MCF 10A (cell line): ENCODE measurements at places on chromosomes 2 and 18. TPM values are rescaled to one million over a fixed set of nuclear protein-coding genes. Genes with fewer than 3 reads are reported as not detected.

DNA sequence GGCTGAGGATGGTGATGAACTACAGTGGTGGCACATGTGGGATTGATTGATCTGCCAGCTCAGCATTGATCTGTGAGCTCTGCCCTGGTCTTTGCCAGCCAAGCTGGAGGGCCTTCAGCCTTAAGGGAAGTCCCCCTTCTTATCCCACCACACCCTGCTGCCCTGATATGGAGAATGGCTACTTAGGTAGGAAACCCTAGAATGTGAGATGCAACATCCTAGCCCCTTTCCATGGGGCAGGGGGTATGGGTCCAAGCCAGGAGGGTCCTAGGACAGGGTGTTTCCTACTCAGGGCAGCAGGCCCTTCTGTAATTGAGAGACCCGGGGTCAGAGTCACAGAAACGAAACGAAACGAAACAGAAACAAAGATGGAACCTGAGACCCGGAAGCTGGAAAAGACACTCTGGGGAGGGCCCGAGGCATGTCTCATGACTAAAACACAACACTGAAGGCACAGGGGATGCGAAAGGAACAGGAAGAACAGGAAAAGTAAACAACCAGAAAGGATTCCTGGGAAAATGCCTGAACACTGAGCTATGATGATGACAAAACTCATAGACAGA lies 16.9 kb upstream of the SULT1C2 start:
- peak; percentile 13 for DNase-seq

UGT1A4 gene
- total RNA-seq: 0.12 TPM in 1 of 2 replicates, not detected in the other

- DNase-seq: peak; percentile 24
Measured at GRCh38 chr2:55269645-55269990, 587 bp upstream of the MTIF2 start.

POTEI gene
- total RNA-seq: not detected in 2 replicates

DNA sequence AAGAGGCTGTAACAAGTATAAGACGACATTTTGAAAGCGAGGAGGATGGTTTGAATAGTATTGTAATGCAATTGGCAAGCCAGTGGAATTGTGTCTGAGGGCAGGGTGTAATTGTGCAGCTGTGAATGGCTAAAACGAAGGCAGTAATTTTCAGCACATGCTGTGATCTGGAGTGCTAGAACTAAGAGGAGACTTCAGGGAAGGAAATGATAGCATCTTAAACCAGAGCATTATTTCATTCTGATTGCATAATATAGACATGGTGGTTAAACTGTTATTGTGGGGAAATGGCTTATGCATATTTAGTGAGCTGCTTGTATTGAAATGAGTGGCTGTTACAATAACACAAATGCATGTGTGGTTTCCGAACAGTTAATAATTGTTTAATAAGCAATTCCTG lies 36.3 kb downstream of the THSD7B start:
- DNase-seq: no peak

DNA sequence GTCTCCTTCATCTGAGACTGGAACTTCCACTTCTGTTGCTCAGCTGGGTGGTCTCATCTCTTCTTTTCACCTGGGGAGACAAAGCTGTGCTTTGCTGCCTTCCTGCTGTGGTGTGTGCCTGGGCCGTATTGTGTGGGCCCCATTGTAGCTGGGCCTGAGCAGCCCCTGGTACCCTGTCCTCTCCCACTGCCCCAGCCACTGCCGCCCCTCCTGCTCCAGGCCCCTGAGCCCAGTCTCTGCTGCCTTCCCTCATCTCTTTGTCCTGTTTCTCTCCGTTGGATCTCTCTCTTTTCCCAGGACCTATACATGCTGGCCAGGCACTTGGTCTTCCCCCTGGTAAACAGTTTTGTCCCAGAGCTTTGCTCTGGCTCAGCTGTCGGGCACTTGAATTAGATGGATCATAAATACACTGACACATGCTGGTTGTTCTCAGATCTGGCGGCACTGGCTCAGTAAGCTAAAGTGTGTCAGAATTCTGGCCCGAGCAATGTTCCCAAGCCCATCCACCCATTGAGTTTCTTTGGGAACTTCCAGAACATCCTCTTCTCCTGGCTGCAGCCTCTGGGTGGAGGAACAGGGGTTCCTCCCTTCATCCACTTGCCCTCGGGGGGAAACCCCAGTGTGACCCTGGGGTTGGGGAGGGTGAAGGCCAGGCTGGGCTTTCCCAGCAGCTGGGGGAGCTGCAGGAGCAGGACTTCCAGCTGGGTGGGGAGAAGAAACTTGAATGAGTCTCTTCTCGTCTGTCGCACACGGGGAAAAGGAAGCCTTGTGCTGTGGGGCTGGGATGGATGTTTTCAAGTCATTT lies 99.0 kb downstream of the DGKD start:
- no peak for DNase-seq

DNA sequence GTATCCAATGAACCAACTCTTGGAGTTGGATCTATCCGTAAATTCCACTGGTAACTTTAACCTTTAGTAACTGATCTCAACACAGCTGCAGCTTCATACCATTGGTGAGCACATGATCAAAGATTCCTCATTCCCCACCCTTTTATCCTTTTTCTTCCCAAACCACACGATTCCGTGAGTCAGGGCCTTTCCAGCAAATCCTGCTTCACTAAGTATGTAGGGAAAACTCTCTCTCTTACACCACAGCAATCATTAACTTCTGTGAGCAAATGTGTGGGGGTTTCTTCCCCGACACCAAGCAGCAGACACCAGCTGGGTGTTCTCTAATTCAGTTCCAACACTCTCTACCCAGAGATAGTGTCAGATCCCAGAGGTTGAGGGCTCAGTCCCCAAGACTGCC lies 23.5 kb downstream of the ELP2 start:
- DNase-seq: no peak

DNA sequence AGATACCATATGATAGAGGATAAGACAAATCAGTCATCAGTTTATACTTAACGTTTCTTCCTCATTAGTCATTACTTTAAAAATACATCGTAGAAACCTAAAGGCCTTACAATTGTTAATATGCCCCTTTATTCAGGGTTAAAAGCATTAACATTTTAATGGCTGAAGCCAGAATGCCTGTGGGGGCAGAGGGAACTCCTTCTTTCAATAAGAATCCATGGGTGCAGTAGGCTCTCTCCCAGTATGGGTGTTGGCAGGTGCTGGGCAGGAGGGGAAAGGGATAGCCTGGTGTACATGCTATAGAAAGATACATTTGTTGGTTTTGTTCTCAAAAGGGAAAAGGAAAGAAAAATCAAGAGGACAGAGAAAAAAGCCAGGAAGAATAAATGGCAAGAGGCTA lies 1035.7 kb upstream of the POU3F3 start:
- DNase-seq: no peak

- peak; percentile 46 for DNase-seq
Measured at GRCh38 chr18:37309059-37309458, 256.5 kb downstream of the CELF4 start.

REG3A gene
- total RNA-seq: not detected in 2 replicates

GAD1 gene
- total RNA-seq: 1.6 and 2.5 TPM in 2 replicates

- no peak for DNase-seq
Measured at GRCh38 chr2:23354554-23354953, 30.4 kb upstream of the KLHL29 start.

PLGLB2 gene
- total RNA-seq: 1.1 and 1.3 TPM in 2 replicates

POLR1A gene
- total RNA-seq: 46.4 and 52.7 TPM in 2 replicates

GRCh38 chr2:37627710-37628109 lies 43.7 kb downstream of the CDC42EP3 start:
- peak; percentile 24 for DNase-seq

- DNase-seq: no peak
Measured at GRCh38 chr2:203908066-203908796, 28.3 kb upstream of the ICOS start.

CCDC85A gene
- total RNA-seq: 0.16 and 0.20 TPM in 2 replicates

CNDP1 gene
- not detected in 2 replicates for total RNA-seq

PCARE gene
- not detected in 2 replicates for total RNA-seq

DNA sequence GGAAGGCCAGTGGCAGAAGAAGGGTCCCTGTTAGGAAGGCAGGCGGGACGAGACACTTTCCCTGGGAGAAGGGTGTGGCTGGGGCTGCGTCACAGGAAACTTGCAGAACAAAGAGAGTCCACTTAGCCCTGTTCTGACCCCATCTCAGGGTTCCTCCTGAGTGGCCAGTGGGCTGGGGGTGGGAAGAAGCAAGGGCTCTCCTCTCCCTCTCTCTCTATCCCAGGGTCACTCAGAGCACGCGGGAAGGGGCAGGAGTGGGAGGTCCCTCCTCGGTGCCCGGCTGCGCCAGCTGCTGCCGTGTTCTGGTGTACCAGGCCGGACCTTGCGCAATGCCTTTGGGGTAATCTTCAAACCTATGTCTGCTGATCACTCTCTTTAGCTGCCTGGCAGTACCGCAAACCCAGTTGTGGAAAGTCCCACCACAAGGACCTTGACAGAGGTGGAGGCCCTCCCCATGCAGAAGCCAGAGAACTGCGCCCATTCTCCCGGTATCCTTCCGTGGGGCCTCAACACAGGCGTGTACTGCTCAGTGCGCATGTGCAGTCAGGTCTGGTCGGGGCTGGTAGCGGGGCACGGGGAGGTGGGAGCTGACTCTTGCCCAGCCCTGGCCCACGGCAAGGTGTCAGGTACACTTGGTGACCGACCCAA lies 47.8 kb upstream of the ST3GAL5 start:
- no peak for DNase-seq

- no peak for DNase-seq
Measured at GRCh38 chr2:111145103-111145760, 24.5 kb downstream of the BCL2L11 start.

- no peak for DNase-seq
Measured at GRCh38 chr2:65255356-65255755, 27.7 kb downstream of the ACTR2 start.

ASB1 gene
- 104 and 113 TPM in 2 replicates for total RNA-seq

GLB1L gene
- 4.9 and 7.5 TPM in 2 replicates for total RNA-seq

PPM1B gene
- total RNA-seq: 47.5 and 49.1 TPM in 2 replicates

KCNF1 gene
- total RNA-seq: not detected in 2 replicates

- DNase-seq: no peak
Measured at GRCh38 chr18:30142870-30143269, 899.7 kb downstream of the DSC3 start.

SCYGR3 gene
- total RNA-seq: not detected in 2 replicates

DNA sequence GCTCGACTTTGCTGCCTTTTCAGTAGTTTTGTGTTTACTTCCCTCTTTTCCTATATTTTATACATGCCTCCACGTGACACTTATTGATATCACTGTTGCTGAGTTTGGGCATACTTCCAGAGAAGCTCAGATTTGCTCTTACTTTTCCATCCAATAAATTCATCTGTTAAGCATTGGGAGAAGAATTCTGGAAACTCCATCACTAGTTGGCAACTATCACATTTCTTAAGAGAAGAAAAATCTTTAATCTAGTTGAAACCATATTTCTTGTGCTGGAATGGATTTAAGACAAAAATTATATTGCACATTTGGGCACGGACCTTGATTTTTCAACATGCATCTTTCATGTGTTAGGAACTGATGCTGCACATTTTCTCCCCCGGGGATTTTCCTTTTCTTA lies 52.6 kb upstream of the CPO start:
- no peak for DNase-seq

SOX11 gene
- total RNA-seq: not detected in 2 replicates

CYP1B1 gene
- 37.2 and 53.3 TPM in 2 replicates for total RNA-seq

GRCh38 chr2:74582184-74582583 lies 27.7 kb downstream of the DOK1 start:
- DNase-seq: no peak

GRCh38 chr2:215493376-215493775 lies 57.5 kb upstream of the FN1 start:
- no peak for DNase-seq

PLGLB1 gene
- 0.74 and 0.84 TPM in 2 replicates for total RNA-seq

FSIP2 gene
- 0.12 and 0.20 TPM in 2 replicates for total RNA-seq

- no peak for DNase-seq
Measured at GRCh38 chr2:30425326-30425725, 21.7 kb upstream of the LCLAT1 start.

RANBP2 gene
- 52.2 and 57.1 TPM in 2 replicates for total RNA-seq

- DNase-seq: peak; percentile 68
Measured at GRCh38 chr2:80643598-80643997, 339.0 kb upstream of the LRRTM1 start.

CD8B2 gene
- total RNA-seq: not detected in 2 replicates

DNA sequence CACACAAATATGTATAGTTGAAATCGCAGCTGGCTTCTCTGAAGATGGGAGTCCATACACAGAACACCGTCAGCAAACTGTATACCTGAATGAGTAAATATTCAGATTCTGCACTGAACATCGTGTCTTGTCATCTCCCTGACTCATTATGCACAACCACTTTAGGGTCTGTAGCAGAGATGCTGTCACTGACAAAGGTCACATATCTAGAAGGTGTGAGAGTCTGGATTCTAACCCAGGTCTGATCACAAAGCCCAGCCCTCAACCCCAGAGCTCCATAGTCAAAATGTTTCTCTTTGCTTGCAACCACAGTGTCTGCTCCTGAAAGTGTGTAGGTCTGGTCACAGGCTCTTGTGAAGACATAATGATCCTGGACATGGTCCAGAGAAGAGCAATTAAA lies 78.3 kb upstream of the PAX8 start:
- no peak for DNase-seq

DGKD gene
- 55.7 and 59.1 TPM in 2 replicates for total RNA-seq

- DNase-seq: no peak
Measured at GRCh38 chr2:242054881-242055801, 185.6 kb downstream of the RTP5 start.

CXCR4 gene
- 0.54 and 1.1 TPM in 2 replicates for total RNA-seq

DNA sequence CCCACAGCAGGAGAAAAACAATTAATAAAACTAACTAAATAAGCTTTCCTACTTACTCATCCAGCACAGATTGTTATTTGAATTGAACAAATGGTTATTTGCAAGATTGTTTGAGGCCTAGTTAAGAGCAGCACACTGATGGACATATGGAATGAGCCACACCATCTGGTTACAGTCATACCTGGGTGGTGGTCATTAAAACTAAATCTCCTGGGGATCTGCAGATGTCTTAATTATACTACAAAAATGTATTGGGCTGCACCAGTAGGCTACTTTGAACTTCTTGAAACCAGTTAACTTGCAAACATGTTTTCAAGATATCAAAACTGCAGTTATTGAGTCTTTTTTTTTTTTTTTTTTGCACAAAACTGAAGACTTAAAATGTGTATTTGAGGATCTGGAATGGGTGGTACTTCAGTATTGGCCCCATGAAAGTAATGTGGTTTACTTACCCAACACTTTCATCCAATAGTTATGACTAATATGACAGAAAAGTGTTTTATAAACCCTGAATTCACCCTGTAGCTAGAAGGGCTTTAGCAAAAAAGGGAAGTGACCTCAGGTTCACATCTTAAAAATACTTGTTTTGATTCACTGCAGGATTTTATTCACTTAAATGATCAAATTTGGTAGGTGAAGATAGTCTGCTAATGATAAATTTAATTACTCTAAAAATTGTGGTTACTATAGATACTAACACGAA lies 10.8 kb downstream of the AGFG1 start:
- DNase-seq: no peak

GRCh38 chr2:1219901-1220573 lies 193.2 kb upstream of the TPO start:
- DNase-seq: no peak

NR4A2 gene
- total RNA-seq: 1.4 and 2.6 TPM in 2 replicates

DNA sequence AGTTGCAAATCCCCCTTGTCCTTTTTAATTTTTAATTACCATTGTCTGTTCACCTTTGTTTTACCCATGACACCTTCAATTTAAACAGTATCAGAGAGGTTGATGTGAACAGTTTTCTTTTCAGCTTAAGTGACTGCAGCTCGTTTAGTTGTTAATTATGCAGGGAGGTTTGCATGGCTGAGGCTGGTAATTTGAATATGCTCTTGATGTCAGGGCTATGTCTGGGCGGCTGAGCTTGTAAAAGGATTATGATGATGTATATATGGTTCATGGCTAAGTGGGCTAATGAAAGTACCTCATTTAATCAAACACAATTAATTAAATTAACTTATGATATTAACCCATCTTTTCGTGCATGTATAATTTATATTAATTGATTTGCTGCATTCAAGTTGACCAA lies 822.1 kb downstream of the GALR1 start:
- no peak for DNase-seq

ALK gene
- total RNA-seq: 0.07 TPM in 1 of 2 replicates, not detected in the other

- DNase-seq: no peak
Measured at GRCh38 chr2:170763232-170763631, 6.9 kb upstream of the ERICH2 start.
